ENCODE measurements at places on chromosomes 4 and X. TPM values are rescaled to one million over a fixed set of nuclear protein-coding genes. Genes with fewer than 3 reads are reported as not detected.

The ZAR1 gene
- total RNA-seq: 2.3 TPM

The ZNF518B gene
- total RNA-seq: 58.4 TPM

The SMIM43 gene
- total RNA-seq: not detected

The ADGRG2 gene
- total RNA-seq: 1.0 TPM

The CXCL5 gene
- 0.45 TPM for total RNA-seq

The MAGEA11 gene
- not detected for total RNA-seq

The LGI2 gene
- 4.1 TPM for total RNA-seq

The ANKRD17 gene
- 92.7 TPM for total RNA-seq

The VCX3A gene
- total RNA-seq: 0.63 TPM

The TMEM156 gene
- not detected for total RNA-seq

The FRMD7 gene
- total RNA-seq: 0.18 TPM

The ADAM29 gene
- not detected for total RNA-seq

The PAGE4 gene
- not detected for total RNA-seq

The ARSJ gene
- total RNA-seq: 3.1 TPM

The GLRA3 gene
- 0.02 TPM for total RNA-seq

The ZNF711 gene
- total RNA-seq: 54.1 TPM

The POLN gene
- 3.7 TPM for total RNA-seq

The PLP1 gene
- total RNA-seq: 0.11 TPM

The ARR3 gene
- total RNA-seq: not detected

The TMEM35A gene
- total RNA-seq: 6.2 TPM

The GAGE12E gene
- total RNA-seq: not detected

The FDCSP gene
- 0.75 TPM for total RNA-seq

The GPM6B gene
- total RNA-seq: 7.0 TPM

The PNPLA4 gene
- 16.5 TPM for total RNA-seq

The VEGFC gene
- 2.5 TPM for total RNA-seq

The LANCL3 gene
- total RNA-seq: 0.13 TPM

The ZNF157 gene
- total RNA-seq: 1.1 TPM

The RBM46 gene
- 0.43 TPM for total RNA-seq

The DAPP1 gene
- total RNA-seq: 2.9 TPM

The RADX gene
- 2.9 TPM for total RNA-seq

The MAOB gene
- total RNA-seq: 0.57 TPM

The FAM9B gene
- total RNA-seq: not detected
